Activated effector memory CD4-positive, alpha-beta T cell treated with Interleukin-2 at 50 U/mL for 16 hours (primary cell): ENCODE measurements at places on chromosomes 5 and 9.

- no peak for DNase-seq
Observed at GRCh38 chr5:74272831-74273451, 367.6 kb downstream of the ENC1 start.

GRCh38 chr9:14211564-14211963 is 102.4 kb downstream of the NFIB start:
- no peak for DNase-seq

DNA sequence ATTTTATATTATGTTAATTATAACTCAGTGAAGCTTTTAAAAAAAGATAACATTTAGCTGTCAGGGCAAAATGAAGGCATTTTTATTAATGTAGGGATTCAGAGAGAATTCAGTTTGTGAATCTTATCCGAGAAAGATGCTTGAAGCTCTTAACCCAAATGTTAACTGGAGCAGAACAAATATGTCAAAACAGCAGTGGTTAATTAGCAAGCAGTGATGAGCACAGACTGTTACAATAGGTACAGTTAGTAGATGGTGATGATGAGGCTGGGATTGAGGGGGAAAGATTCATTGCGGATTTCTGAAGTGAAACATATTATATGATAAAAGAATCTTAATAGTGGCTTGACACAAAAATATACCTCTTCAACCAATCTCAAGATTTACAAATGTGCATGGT is 356.7 kb downstream of the DIRAS2 start:
- DNase-seq: no peak

GRCh38 chr9:138021251-138022056 is 143.9 kb downstream of the CACNA1B start:
- no peak for DNase-seq

DNA sequence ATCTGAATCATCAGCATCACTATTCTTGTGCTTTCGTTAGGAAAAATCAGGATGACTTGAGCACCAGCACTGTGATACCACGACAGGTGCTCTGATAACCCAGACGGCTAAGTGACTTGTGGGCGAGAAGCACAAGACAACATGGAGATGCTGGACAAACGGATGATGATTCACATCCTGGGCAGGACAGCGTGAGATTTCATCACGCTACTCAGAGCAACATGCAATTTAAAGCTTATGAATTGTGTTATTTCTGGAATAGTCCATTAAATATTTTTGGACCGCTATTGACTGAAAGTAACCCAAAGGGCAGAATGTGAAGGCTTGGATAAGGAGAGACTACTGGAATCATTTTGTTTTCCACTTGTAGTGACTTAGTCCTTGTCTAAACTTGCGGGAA is 114.8 kb upstream of the DAPK1 start:
- DNase-seq: no peak

DNA sequence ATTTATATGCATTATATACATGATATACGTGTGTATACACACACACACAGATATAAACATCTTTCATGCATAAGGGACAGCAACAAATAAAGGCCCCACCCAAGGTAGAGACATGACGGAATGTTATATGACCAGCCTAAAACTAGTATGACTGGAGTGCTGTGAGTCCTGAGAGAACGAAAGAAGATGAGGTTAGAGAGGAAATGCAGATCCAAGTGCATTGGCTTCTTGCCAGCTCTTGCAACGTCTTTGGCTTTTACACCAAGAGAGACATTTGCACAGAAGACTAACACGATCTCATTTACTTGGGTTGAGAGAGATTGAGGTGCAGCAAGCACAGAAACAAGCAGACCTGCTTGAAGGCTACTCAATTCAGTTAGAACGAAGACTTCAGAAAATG is 23.0 kb downstream of the CDH10 start:
- no peak for DNase-seq

- DNase-seq: no peak
Observed at GRCh38 chr5:78706825-78707224, 58.3 kb upstream of the LHFPL2 start.

- DNase-seq: no peak
Observed at GRCh38 chr5:23507278-23507685, at the start of gene PRDM9. Gene PRDM9 (plus strand): TSS chr5:23507609. CDS start chr5:23509034, 1,425 bp downstream.

- no peak for DNase-seq
Observed at GRCh38 chr5:122584411-122585300, 190.2 kb upstream of the SNX2 start.

DNA sequence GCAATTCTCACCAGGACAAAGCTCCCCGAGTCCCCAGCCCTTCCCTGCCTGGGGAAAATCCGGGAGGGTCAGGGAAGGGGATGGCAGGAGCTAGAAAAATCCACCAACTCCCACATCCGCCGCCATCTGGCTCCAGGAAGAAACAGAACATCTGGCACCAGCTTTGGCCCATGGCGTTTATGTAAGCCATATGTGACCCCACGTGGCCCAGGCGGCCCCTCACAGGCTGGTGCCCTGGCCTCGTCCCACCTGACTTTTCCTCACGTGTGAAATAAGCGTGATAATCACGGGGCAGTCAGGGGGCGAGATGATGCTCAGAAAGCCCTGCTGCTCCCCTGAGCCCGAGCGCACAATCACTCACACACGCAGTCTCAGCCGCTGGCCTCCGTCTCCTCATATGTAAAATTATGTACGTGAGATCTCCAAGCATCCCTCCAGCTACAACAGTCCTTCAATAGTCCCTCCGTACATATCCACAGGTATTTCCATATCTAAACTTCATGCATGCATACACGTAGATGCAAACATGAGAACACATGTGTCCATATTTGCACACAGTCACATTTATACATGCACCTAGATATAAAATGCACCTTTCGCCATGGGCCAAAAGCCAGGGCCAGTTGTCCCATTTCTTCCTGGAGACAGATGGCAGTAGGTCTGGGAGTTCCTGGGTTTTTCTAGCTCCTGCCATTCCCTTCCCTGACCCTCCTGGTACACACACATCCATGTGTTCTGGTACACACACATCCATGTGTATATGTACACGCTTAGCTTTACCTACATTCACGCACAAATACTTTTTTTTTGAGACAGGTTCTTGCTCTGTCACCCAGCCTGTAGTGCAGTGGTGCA is 28.9 kb downstream of the PLPP7 start:
- DNase-seq: no peak

GRCh38 chr5:83937837-83938236 is 217.2 kb upstream of the HAPLN1 start:
- DNase-seq: no peak

- DNase-seq: no peak
Observed at GRCh38 chr9:101403516-101404285, 5.0 kb downstream of the ZNF189 start.

- no peak for DNase-seq
Observed at GRCh38 chr9:122367065-122367464, 3.8 kb upstream of the PTGS1 start.

DNA sequence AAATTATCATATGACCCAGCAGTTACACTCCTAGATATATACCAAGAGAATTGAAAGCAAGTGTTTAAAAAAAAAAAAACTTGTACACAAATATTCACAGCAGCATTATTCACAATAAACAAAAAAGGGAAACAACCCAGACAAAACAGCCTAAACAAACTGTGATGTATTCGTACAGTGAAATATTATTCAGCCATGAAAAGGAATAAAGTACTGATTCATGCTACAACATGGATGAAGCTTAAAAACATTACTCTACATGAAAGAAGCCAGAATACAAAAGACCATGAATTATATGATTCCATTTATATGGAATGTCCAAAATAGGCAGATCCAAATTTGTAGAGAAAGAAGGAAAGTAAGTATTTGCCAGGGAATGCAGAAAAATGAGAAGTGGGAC is 161.1 kb downstream of the CWC27 start:
- DNase-seq: no peak

GRCh38 chr5:102815540-102816332 is 60.6 kb downstream of the PAM start:
- no peak for DNase-seq

DNA sequence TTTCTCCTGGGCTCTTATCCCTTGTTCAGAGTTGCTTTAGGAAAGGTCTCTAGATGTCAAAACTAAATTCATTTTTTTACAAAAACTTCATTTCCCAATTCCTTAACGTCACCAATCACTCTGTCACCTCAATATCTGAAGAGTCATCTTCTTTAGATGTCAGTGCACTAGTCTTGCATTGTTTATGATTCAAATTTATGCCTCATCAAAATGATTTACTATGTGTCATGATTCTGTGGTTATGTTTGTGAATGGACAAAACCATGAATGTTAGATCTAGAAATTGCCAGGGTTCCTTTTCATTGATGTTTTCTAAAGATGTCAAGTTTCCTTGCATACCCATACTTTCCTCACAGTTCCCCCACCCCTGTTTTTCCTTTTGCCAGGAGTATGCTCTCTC is 21.5 kb downstream of the CWC27 start:
- DNase-seq: no peak

DNA sequence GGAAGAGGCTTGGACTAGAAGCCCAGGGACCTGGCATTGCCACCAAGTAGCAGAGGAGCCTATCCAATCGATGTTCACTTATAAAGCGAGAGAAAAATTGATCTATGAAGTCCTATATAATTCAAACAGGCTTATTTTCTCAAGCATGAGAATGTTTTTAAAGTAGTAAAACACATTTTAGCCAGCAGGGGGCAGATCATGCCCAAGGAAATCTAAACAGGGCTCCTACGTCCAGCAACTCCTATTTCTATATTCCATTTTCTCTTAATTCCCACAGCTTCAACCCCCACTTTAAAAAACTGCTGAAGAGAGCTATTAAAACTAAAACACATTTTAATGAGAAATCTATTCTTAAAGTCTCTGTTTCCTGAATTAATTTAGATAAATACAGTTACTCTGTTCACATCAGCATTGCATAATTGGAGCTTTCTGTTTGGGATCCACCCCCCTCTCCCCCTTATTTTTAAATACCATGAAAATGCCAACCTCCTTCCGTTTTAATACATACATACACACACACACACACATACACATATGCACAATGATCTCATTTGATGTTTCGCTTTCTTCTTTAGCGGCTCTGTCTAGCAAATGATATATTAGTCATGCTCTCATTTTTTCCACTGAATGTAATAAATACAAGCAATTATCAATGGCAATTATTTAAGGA is 144.9 kb downstream of the MYO10 start:
- DNase-seq: no peak

DNA sequence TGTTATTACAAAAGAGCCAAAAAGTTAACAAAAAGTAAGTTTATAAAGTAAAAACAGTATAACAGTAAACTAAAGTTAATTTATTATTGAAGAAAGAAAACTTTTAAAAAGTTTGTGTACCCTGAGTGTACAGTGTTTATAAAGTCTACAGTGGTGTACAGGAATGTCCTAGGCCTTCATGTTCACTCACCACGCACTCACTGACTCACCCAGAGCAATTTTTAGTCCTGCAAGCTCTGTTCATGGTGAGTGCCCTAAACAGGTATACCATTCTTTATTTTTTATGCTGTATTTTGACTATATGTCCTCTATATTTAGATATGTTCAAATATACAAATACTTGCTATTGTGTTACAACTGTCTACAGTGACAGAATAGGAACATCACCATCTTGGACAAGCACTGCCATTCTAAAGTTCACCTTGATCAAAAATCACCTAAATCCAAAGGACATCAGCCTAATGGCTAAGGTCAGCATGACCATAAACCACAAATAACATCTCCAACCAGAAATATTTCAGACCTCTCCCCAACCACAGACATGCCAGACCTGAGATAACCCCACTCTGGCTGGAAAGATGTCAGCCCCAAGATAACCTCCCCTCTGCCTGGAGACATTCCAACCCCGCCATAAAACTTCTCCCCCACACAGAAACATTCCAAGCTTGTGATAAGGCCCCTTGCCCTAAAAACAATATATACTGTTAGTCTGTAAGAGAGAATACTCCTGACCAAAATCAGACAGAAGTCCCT is 56.1 kb downstream of the AGXT2 start:
- DNase-seq: no peak

GRCh38 chr5:53425687-53426511 is 54.5 kb upstream of the FST start:
- no peak for DNase-seq
